ENCODE measurements at places on chromosomes 3 and 15. TPM values are rescaled to one million over a fixed set of nuclear protein-coding genes. Genes with fewer than 3 reads are reported as not detected.
A peak's percentile ranks its signal among the peaks of the same experiment; 100 is the strongest.

Gene BFSP2
- not detected for total RNA-seq

- DNase-seq, result no peak
These were observed 159.5 kb upstream of the LPP start for GRCh38 chr3:187994221-187995042.

DNA sequence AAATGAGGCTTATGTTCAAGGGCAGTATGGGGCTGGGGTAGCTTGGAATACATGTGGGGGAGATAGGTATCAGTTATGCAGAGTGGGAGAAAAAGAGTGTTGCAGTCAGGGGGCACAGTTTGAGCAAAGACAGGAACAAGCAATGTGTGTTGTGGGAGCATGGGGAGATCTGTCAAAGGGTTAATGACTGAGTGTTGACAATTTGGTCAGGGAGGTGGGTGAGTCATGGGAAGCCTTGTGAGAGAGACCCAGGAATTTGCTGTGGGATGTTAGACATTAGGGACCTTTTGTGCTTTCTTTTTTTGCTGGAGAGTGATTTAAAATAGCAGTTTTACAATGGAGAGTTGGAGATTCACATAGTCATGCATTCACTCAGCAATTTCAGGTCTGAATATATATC lies 221.6 kb upstream of the NR2E3 start:
- no peak for DNase-seq

- no peak for DNase-seq
These were observed 76.5 kb downstream of the CD200R1L start for GRCh38 chr3:112770032-112770626.

Gene RTP1
- 0.40 TPM for total RNA-seq

GRCh38 chr3:126326629-126327028 lies 30.6 kb downstream of the KLF15 start:
- DNase-seq, result no peak

Gene POMGNT2
- total RNA-seq, result 21.0 TPM

DNA sequence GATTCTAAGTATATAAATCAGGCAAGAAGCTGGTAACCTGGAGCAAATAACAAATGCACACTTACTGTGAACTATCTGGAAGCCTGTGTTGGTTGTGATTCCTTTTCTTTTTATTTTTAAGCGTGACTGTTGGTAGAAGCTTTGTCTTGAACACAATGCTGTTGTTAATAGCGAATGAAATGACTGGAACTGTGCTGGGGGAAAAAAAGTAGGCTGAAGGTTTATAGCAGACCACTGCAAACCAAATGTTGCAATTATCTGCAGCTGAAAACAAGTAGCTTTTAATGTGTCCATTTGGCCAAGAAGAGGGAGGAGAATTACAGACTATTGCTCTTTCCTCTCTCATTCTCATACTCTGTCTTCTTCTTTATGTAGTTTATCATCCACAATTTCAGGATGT lies 184.5 kb upstream of the DNAJC19 start:
- peak; percentile 4 for DNase-seq
